ENCODE measurements at places on chromosomes 3 and 15. TPM values are rescaled to one million over a fixed set of nuclear protein-coding genes. Genes with fewer than 3 reads are reported as not detected.
A peak's percentile ranks its signal among the peaks of the same experiment; 100 is the strongest.

PLA2G4B gene
- polyA plus RNA-seq, result 2.7 TPM

CCR8 gene
- not detected for polyA plus RNA-seq

TJP1 gene
- polyA plus RNA-seq, result not detected

MYO5C gene
- polyA plus RNA-seq, result not detected

KNG1 gene
- not detected for polyA plus RNA-seq

- no peak for DNase-seq
These were observed 8.8 kb downstream of the STOML1 start for GRCh38 chr15:73983211-73983727.

GRCh38 chr3:52983336-52983807 lies 62.5 kb downstream of the SFMBT1 start:
- DNase-seq, result peak; percentile 19

DNA sequence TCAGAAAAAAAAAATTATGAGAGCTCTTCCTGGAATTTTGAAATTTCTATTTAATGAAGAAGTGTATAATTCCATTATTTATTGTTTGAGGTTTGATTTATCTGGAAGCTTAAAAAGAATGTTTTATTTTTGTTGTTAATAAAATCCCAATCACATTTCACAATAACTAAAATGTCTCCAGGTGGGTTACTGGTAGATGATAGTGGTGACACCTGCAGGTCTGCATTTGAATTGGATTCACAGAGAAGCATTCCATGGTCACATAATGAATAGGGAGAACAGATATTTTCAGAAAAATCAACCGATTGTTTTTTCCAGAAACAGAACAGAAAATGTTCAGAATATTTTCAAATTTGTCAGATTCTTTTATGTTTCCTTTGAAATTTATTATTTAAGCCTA lies 48.3 kb downstream of the ASB7 start:
- DNase-seq, result no peak

DNA sequence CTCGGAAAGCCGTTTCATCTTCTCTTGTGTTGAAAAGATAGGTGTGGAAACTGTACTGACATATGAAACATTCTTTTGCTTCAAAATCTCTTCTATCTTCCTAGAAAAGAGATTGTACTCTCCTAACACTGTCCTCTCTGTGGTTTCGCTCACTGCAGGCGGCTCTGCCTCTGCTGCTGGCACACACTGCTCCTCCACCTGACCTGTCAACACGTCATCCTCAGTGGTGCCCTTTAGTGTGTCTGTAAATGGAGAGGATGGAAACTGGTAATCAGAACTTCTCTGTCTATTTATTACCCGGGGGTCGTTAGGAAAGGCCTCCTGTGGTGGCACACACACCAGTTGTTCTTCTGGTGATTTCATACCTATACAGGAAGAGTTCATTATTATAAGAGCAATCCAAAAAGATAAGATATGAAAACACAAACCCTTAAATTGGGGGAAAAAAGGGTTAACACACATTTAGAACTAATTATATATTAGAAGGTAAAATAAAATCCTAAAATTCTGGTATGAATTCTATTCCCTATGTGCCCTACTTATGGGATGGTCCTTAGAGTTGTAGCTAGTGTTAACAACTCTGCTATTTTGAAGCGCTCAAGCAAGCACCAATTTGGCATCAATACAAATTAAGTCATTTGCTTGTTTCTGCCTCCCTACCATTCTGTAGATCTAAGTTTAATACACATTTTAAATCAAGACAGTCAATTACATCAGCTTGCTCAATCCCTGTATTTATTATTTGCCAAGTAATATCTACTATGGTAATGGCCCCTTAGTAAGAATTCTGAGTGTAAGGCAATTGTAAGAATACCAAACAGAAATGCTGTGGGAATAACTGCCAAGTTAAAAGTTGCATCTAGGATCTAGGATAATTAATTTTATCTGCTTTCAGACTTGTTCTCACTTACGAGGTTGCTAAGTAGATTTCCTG lies 49.2 kb downstream of the TASOR start:
- DNase-seq, result no peak

- no peak for DNase-seq
These were observed 388.7 kb downstream of the GRM7 start for GRCh38 chr3:7249493-7250076.

DNA sequence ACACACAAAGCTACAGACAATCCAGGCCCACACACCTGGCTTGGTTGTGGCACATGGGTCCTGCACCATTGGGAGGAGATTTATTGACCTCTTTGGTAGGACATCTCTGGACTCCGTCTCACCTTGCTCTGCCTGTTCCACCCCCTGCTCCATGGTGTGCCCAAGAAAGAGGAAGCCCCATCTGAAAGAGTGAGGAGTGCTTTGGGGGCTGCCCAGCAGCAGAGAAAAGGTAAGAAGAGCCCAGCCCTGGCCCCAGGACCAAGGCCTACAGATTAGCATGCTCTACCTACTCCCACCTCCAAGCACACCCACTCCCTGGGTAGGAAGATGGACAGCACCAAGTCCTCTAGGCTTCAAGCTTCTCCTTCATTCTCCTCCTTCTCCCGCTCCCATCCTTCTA lies 3.2 kb upstream of the DCAF1 start:
- no peak for DNase-seq

DNA sequence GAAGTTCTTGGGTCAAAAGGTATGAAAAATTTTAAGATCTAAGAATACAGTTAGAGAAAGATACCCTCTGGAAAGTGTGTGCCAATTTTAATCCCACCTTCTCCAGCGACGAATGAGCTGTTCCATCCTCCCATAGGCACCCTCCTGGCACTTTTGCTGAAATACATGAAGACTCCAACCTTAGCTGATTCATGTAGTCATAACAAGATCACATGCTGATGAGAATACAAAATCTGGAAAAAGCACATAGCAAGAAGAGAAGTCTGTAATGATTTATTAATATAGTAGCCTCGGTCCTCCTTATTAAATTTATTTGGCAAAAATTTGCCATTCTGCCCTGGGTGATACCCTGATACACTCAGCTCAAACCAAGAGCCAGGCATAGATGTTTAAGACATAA lies 88.9 kb downstream of the CCR1 start:
- DNase-seq, result no peak

GRCh38 chr15:20671675-20672074 lies 130.1 kb upstream of the GOLGA6L6 start:
- no peak for DNase-seq

- DNase-seq, result no peak
These were observed 21.5 kb upstream of the TIMP4 start for GRCh38 chr3:12180218-12180617.

DNA sequence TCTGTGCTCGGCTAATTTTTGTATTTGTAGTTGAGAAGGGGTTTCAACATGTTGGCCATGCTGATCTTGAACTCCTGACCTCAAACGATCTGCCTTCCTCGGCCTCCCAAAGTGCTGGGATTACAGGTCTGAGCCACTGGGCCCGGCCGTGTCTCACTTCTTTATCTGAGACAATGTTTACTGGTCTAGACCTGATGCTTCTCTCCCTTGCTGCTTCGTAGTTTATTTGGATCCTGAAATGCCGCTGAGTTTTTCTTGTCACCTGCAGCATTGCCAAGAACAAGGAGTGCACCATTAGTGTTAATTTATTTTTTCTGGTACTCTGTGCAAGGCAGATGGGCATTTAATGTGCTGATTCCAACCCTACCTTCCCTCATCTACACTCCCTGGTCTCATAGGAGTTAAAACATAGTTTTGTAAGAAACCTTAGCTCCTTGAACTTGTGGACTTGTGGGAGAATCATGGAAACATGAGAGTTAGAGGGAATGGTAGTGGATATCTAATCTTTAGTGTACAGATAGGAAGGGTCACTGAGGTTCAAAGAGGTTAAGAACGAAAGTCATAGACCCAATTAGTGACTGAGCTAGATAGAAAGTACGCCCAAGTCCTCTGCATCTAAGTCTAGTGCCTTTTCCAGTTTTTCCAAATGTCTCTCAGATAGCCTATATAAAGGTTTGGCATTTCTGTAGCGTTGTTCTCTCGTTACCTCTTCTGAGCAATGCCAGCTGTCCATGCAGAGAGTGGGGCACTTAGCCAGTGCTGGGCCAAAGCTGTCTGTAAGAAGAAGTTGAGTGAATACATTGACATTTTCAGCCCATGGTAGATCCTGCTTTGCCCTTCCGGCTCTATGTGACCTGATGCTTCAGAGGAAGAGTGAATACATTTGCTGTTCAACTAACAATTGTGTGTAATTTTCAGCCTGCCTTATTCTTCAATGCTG lies 244.1 kb downstream of the LPP start:
- DNase-seq, result no peak

GRCh38 chr3:59313365-59313764 lies 263.5 kb upstream of the CFAP20DC start:
- peak; percentile 14 for DNase-seq

DNA sequence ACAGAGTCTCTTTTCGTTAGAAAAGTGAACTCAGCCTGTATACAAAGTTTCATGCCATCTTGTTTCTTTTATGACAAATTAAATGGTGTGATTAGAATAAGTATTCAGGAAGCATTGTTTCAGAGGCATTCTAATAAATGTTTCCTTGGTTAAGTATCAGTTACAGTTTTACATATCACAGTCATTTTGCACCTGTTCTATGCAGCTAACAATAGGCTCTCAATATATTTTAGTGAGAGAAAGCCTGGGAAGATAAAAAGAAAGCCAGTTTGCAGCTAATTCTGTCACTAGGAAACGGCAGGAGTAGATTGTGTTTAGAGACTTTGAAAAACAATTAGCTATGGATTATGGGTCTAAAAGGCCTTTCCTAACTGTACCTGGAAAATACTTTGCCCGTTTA lies 252.8 kb downstream of the ZIC1 start:
- DNase-seq, result no peak

- DNase-seq, result no peak
These were observed 71.4 kb upstream of the PLSCR4 start for GRCh38 chr3:146322216-146322817.

DNA sequence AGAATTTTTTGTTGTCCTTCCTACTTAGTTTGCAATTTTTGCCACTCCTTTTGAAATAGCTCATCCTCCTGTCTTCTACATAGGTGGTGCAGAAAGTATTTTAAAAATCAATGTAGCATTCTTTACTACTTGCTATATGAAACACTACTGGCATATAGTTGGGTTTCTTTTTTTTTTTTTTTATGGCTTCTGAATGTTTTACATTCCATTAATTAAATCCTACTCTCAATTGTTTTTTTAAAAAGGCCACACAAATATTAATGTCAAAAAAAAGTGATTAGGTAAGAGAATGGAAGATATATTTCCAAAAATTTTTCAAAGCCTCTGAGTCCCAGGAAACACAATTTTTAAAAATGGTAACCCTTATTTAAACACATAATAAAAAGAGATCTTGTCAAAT lies 262.6 kb downstream of the MAGI1 start:
- no peak for DNase-seq

GRCh38 chr15:40061212-40061901 lies 22.4 kb upstream of the SRP14 start:
- no peak for DNase-seq

DNA sequence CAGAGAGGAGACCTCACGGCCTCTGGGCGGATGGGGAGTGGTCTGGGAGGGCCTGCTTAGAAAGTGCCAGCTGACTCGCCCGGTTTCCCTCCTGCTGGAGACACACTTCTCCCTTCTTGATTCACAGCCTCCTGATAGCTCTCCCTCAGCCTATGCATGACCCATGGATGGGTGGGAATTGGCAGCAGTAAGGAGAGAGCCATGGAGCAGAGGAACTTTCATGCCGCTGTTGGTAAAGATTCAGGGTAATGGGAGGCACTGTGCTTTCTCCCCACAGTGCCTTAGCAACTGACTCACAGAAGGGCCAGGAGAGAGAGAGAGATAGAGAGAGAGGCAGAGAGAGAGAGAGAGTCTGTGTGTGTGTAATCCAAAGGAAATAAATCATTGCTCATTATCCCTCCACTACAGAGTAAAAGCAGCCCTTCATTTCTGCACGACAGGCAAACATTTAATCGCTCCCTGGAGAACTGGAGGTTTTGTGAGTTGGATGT lies 82.8 kb downstream of the SEMA5B start:
- DNase-seq, result no peak

Measured in immature natural killer cell (primary cell).